ENCODE measurements at places on chromosomes 7 and 10.

GRCh38 chr7:2924866-2925840, 81.0 kb upstream of the GNA12 start:
- no peak for DNase-seq

DNA sequence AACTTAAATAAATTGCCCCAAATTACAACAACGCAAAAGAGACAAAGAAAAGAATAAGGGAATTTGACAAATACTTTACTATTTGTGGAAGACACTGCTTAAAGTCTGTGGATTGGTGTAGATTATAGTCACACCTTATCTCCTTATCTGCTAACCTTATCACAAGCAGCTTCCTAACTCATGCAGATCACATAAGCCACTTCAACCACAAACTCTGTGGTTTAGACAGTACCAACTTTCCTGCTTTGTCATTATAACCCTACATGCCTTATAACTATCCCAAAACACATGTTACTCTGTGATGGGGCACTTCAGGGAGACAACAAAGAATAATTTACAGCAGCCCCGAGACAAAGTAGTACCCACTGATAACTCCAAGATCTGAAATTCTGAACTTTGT, 41.5 kb upstream of the PPP3CB start:
- DNase-seq: peak; percentile 91

GRCh38 chr7:20236790-20237189, 19.6 kb upstream of the MACC1 start:
- DNase-seq: no peak

GRCh38 chr10:120570418-120570817, 113.4 kb downstream of the PLPP4 start:
- no peak for DNase-seq

DNA sequence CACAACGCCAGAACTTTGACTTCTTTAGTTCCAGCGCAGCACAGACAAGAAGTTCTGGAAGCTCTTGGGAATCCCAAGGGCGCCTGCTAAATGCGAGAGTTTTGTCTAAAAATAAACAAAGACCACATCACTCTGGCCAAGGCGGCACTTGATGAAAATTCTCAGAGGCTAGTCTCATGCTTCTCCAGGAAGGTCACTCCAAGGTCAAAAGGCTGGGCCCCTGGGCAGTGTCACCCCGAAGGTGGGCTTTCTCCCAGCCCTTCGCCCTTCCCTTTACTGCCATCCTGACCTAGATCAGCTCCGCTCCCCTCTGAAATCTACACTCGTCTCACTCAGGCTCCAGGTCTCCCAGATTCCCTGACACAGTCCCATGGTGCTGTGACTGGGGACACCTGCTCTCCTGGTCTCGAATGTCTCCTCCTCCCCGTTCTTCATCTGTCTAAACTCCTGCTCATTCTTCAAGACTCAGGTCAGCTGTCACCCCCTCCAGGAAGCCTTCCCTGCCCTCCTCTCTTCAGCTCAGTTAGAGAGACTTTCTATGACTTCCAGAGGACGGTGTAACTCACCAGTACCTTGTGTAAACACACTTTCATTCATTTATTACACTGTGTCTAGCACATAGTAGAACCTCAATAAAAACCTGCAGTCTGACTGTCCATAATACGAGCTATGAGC, 10.5 kb downstream of the FAM53B start:
- no peak for DNase-seq

DNA sequence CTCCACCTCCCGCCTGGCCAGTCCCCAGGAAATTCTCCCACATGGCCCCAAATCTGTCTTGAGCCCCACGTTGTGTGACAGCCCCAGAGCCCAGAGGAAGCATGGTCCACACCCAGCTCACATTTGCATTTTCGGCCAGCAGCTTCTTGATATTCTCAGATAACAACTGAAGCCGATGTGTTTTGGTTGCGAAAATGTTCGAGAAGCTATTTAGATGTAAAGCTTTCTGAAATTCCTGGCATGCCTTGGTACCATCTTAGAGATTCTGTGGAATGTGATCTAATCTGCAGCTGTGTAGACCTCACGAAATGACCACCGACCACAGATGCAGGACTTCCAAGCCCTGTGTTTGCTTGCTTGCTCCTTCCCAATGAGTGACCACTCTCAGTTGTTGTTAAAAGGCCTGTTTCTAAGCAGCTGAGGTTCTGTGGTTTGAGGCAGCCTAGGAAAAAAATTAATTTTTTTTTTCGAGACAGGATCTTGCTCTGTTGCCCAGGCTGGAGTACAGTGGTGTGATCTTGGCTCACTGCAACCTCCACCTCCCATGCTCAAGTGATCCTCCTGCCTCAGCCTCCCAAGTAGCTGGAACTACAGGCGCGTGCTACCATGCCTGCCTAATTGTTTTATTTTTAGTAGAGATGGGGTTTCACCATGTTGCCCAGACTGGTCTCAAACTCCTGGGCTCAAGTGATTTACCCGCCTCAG, 8.8 kb downstream of the SLC4A2 start:
- DNase-seq: no peak

GRCh38 chr10:21803374-21803773, 200.2 kb downstream of the DNAJC1 start:
- no peak for DNase-seq

DNA sequence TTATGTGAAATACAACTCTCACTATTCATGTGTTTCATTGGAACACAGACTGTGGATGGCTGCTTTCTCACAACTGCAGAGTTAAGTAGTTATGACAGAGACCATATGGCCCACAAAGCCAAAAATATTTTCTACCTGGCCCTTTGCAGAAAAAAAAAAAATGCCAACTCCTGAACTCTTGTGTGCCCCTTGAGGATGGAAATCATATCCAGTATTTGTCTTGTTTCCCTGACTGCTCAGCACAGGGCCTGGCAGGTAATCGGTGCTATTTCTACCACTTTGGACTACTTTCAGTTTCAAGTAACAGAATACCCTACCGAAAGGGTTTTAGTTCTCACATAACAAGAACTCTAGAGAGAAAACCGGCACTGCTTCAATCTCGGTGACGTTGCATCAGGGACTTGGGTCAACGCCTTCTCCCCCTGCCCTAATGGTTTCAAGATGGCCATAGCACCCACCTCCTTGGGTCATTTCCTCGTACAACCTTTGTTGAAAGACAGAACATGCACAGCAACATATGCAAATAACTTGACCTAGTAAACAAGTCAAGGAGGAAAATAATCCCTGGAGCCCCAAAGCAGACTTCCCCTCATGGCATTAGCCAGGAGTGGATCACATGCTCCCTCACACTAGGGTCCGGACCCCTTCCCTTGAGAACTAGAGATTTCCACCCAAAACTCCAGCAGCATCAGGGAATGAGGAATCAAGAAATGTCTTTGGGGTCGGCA, 11.8 kb upstream of the GPNMB start:
- DNase-seq: no peak

DNA sequence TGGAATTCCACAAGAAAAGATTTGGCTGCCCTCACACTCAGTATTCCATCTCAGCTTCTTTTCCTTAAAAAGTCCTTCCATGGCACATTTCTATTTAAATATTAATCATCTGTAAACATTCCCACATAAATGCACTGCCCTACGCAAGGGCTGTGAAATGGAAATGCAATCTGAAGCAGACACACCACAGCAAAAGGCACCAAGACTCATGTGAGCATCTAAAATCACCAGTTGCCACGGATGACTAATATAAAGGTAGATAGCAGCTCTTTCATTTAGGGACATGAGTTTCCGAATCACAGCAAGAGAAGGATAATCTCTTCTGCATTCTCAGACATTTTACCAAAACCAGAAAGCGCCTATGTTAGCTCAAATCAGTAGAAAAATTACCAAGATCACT, 31.6 kb downstream of the COA1 start:
- DNase-seq: no peak

DNA sequence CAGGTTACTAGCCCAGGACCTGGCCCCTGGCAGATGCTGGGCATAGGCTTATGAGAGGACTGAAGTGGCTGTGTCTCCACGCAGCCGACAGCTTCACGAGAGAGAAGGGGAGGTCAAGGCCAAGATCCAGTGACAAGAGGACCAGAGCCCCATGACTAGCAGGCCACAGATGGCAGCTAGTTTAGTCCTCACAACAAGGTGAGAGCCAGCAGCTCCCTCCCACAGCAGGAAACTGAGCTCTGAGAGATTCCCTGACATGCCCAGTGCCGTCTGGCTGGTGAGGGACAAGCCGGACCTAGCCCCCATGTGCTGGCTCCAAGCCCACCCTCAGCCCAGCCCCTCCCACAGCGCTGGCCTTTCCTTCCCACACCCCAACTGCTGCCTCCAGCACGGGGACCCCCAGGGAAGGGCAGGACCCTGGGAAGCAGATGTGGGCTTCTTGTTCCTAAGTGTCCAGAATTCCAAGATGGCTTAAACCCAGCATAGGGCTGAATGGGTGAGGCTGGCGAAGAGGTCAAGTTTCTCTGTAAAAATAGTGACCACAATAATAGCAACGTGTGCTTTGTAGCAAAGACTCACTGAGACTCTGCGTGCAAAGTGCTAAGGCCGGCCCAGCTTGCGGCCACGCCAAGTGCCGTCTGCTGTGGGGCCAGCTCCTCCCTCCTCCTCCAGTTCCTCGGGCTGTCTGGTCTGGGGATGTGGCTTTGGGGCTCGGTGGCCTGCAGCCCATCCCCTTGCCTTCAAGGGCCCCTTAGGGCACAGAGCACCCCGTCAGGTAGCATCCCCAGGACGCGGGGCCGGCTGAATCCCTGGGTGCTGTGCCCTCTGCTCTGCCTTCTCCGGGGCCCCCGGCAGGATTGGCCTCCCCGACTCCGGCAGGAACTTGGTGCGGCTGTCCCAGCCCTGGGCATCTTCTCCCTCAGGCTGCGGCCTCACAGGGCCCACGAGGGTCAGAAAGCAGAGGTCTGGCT, 7.8 kb upstream of the FAM20C start:
- no peak for DNase-seq

DNA sequence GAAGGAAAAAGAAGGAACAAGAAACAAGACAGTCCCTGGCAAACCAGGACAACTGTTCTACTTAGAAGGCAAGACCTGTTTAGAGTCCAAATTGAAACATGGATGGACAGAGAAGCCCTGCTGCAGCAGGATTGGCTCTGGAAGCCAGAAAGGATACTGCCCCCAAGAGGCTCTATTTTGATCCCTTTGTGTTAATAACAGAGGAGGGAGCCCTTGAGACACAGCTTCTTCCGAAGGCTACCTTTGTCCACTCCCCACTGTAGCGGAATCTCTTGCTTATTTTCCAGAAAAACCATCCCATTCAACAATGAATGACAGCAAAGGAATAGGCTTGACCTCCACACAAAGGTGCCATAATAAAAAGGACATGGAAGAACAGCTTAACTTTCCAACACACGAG, 120.3 kb upstream of the FOXK1 start:
- no peak for DNase-seq

GRCh38 chr10:98260350-98260749, 7.6 kb downstream of the LOXL4 start:
- no peak for DNase-seq

- DNase-seq: no peak
Measured at GRCh38 chr7:114786455-114786854, 135.4 kb upstream of the MDFIC start.

DNA sequence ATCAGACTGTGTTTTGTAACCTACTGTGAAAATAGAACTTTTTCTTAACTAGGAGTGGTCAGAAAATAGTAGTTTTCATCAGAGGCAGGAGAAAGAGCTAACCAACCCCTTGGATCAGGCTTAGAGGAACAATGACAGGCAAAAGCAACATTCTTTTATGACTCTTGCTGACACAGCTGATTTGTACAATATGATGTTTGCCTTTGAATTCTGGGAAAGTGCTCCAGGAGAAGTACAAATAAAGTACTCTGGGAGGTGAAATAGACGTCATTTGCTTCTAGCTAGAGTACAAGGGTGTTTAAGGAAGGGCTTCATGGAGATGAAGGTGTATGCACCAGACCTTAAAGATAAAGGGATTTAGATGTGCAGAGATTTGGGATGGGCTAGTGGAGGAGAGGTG, 75.1 kb upstream of the KIAA1217 start:
- no peak for DNase-seq

- DNase-seq: no peak
Measured at GRCh38 chr10:125154529-125154928, 5.8 kb downstream of the CTBP2 start.

DNA sequence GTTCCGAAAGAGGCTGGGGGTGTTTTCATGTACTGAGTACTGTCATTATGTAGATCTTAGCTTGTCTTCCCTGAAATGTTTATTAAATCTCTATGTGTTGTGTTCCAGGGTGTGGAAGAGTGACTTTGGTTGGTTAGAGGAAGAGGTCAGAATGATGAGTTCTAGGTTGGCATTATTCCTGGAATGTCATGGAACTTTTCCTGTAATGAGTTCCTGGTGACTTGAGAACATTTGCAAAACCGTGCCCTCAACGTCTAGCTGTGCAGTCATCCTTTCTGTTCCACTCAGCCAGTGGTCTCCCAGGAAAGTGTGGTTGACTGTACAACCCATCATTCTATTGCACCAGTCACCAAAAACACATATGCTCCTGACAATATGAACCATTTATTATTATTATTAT, 129.6 kb downstream of the BICC1 start:
- no peak for DNase-seq

DNA sequence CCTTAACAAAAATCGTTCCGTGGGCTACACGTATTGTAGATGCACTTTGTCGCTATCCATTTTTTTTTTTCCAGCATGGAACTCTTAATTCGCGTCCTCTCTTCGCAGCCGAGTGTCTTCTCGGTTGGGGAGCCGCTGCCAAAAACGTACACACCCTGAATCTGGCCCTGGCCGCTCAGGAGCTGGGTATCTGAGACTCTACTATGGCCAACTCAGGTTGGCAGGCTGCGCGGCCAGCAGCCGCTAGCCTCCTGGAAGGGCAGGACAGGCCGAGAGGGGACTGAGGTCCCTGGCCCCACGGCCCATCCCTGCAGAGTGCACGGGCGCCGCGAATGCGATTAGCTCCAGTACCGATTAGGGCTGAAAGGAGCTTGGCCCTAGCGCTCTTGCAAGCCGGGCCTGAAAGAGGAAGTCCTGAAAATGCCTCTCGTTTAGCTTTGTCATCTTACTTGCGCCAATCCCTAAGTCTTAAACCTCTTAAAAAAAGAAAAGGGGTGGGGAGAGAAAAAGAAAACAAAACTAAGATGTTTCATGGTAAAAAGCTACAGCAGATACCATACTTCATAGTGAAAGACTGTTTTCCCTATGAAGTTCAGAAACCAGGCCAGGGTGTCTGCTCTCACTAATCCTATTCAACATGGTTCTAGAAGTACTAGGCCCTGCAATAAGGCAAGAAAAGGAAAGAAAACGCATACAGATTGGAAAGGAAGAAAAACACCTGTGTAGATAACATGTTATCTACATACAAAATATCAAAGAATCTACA, 113.2 kb upstream of the RHEB start:
- no peak for DNase-seq

- no peak for DNase-seq
Measured at GRCh38 chr7:93359520-93360198, 127.5 kb downstream of the VPS50 start.

DNA sequence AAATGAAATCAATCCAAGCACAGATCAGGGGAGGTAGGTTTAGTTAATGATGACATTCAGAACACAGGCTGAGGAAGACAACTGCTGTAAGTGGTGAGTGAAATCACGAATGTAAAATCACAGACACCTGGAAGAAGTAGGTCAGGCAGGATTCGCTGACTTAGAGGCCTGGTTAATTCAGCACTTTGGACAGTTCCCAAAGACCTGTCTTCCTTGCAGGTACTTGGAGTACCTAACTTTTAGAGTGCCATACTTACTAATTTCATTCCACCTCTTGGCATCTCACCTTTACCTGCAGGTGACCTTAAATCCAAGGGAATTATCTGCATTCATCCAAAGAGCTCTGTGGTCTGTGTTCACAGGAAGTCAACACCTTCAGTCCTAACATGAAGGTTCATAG, 822.3 kb downstream of the PHTF2 start:
- DNase-seq: peak; percentile 26

Data from Jurkat, Clone E6-1 (cell line).